ENCODE measurements at places on chromosomes 13 and 19.

DNA sequence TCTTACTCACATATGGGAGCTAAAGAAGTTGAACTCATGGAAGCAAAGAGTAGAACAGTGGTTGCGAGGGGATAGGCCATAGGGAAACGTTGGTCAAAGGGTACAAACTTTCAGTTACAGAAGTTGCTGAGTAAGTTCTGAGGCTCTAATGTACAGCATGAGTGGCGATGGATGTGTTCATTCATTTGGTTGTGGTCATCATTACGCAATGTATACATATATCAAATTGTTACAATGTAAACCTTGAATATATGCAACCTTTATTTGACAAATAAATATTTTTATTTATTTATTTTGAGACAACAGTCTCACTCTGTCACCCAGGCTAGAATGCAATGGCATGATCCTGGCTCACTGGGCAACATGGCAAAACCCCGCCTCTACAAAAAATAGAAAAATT lies 38.7 kb downstream of the ZIC5 start:
- no peak for DNase-seq

DNA sequence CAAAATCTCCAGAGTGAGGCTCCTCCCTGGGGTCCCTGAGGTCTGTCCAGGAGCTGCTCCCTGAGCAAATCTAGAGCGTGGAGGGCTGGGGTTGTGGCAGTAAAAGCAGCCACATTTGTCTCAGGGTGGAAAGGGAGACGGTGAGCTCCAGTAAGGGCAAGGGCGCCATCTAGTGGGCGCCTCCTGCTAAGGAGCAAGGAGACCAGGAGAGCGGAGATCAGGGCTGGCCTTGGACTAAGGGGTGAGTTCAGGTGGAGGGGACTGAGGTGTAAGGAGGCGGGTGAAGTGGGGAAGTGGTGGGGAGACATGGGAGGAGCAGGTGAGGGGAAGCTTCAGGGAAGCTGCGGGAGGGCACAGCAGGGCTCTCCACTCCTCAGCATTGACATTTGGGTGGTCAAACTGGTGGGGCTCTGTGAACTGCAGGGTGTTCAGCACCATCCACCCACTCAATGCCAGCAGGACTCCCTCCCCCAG lies 5.3 kb upstream of the CEACAM21 start:
- DNase-seq = no peak

- DNase-seq = no peak
Measured at GRCh38 chr13:47094734-47095434, 198.0 kb upstream of the HTR2A start.

- DNase-seq = no peak
Measured at GRCh38 chr13:45209229-45209628, 8.4 kb upstream of the KCTD4 start.

DNA sequence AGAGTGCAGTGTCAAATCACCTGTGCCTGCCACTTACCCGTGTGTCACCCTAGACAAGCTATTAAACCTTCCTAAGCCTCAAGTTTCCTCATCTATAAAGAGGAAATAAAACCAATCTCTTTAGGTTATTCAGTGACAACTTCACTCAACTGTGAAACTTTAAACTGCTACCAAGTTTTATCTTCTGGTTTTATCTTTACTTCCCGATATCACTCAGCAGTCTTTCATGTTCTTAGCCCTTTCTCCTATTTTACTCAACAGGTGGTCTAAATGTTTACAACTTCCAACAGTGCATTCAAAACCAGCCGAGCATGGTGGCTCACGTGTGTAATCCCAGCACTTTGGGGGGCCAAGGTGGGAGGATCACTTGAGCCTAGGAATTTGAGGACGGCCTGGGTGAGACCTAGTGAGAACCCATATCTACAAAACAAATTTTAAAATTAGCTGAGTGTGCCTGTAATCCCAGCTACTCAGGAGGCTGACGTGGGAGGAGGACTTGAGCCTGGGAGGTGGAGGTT lies 59.6 kb downstream of the GPALPP1 start:
- no peak for DNase-seq

DNA sequence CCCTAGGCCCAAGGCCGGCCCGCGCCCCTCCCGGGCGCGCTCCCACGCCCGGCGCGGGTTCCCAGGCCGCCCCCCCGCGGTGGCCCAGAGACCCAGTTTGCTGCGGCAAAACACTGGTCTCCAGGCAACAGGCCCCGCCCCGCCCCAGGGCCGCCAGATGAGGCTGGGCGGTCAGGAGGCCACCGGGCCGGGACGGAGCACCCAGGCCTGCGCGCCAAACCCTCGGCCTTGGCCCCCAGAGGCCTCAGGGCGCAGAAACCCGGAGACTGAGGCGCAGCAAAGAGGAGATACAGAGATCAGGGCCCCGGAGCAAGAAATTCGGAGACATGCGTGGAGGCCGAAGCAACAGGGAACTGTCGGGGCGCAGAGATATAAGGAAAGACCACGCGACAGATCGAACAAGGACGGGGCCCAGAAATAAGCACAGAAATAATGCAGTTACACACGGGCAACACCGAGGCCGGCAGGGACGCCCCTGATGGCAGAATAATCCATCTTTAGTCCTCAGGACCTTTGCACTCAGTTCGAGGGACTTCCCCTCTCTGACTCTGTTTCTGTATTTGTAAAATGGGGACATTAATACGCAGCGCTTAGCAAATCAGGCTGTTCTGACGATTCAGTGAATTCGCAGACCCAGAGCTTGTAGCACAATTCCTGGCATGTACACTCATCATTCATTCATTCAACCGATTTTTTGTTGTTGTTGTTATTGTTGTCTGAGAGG lies 20.8 kb upstream of the ERCC1 start:
- DNase-seq = peak; percentile 83

GRCh38 chr19:9786342-9786741 lies 17.8 kb upstream of the ZNF846 start:
- no peak for DNase-seq

Data from thoracic aorta (tissue), 2 donors.